ENCODE measurements at places on chromosomes 2 and 18.

DNA sequence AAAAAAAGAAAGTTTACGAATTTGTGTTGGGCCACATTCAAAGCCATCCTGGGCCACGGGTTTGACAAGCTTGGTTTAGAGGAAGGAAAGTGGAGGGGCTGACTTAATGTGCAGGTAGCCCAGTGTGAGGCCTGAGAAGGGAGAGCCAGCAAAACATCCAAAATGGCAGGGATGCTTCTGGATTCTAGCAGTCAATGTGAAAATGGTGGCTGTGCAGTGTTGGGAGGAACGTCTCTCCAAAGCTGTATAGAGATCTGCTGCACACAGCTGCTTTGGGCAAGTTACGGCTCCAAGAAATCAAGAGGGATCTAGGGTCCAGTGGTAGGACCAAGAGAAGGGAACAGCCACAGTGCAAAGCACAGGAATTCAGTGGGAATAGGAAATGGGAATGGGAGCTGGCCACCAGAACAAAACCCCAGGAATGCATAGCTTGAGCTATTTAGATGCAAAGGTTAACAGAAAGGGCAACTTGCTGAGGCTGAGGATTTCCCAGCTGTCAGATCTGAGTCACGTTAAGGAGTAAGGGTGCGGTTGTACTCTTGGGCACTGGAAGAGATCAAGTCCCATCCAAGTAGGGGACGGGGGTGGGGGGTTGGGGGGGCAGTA, 70.6 kb downstream of the B3GNT2 start:
- DNase-seq, result no peak

DNA sequence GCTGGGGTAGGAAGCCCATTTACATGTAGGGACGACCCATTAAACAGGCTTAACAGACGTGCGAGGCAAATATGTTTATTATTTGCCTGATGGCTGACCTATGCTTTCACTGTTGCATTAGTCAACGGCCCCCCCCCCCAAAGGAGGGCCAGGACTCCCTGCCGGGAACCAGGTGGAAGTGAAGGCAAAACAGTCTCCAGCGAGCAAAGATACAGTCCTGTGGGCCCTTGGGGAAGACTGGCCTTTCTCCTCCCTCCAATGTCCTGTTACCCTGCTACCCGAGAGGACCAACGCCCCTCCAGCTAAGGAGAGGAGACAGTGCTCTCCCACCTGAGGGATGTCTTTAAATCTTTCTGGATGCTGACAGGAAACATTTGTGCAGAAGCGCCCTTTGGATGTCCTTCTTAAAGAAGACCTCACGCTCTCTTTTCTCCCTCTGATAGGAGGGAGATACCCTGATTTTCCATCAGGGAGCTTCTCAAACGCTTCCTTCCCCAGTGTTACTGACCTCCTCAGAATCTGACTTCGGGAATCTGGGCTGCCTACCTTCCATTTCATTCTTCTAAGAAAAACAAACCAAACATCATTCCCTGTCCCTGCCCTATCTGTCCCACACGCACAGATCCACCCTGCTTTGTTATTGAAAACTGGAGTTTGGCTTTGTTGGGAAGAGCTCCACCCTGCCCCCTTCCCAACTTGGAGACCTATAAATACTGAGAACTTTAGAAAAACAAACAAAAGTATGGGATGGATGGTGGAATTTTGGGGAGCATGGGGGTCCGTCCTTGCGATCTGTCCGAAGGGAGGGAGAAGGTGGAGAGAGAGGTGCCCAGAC, 135.9 kb upstream of the SIX3 start:
- DNase-seq, result no peak

- peak; percentile 53 for DNase-seq
These were observed 246.0 kb downstream of the LDLRAD4 start for GRCh38 chr18:13464432-13465123.

DNA sequence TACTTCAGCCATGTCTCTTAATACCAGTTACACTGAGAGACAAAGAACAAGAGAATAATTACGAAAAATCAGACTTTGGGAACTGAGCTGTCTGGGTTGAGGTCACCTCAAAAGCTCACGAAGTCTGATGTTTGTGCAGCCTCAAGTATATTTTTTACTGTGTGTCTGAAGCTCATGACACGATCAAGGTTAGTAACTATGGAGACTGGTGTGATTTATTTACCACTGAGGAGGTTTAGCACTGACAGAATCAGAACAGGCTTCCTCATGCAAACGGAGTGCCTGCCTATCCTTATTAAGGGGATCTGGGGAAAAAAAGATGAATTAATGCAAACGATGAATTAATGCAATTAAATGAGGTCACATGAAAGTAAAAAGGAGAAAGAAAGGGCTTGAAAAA, 61.1 kb upstream of the RAPH1 start:
- DNase-seq, result no peak

DNA sequence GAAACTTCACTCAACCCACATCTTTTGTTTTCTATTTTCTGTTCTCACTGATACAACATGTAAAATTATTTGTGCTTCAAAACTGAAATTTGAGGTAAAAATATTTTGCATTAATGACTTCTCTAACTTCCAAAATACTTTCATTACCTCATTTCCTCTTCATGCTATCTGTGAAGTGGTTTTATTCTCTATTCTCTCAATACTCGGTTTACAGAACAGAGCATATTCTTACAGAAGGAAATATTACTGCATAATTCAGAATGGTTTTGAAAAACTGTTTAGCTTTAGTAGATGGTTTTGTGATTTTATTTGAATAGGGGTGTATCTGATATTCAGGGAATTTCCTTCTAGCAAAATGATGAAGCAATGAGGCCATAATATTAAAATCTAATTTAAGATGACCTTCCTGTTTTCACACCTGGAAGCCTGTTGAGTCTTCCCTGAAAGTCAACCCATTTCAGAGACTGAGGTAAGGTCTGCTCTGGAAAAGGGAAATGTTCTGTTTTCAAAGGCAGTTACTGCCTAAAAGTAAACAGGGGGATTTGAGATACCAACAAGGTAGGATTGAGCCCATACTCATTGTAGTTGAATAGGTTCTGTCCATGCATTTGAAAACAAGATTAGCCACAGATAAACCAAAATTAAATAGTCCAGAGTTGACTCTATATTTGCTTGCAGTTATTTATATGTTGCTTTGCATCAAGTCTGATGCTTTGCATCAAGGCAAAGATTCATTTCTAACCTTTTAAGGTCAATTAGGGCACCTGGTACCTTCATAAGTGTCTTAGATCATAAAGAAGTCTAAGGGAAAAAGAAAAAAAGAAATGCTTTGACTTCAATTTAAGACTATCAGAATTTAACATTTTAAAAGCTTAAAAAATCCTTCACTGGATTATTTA, 50.8 kb upstream of the PEX13 start:
- DNase-seq, result no peak

DNA sequence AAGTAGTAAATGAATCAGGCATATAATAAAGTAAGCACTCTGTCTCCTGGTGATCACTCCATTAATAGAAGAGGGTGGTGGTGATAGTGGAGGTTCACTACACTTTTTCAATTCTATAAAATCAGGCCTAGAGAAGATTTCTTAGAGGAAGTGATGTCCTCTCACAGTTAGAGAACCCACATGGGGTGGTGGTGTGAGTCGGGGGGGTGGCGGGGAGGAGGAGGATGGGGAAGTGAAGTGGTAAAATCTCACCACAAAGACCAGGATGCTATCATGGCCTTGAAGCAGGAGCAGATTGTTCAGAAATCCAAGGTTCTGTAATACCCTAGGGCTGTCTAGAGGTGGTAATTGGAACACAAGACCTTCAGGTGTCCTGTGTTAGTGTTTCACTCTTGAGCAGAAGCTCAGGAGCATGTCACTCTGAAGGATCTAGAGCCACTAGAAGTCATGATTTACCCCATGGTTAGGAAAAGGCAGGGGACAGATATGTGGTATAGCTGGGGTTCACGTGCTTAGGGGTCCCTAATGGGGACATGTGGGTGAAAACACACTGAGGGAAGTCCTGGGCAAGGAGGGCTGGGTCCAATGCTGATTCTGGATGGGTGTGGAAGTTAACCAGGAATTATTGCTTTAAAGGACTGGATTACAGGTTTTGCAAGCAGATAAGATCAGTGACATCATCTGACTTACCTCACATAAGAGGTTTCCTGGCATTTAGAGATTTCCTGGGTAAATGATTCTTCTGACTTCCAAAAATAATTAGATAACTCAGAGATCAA, 31.0 kb downstream of the RNF125 start:
- DNase-seq, result no peak

DNA sequence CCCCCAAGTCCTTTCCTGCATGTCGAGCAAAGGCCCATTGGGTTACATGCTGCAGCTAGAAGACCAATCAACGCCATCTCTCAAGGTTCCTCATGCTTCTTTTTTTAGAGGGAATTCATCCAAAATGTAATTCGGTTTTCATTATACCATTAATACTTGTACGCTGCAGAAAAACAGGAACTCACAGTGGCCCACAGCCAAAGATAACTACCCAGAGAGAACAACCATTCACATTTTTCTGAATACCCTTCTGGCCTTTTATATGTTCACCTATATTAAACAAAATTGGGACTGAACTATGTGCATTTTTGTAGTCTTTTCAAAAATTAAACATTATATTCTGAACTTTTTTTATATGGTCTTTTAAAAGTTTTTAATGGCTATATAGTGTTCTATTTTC, 25.8 kb downstream of the FARP2 start:
- no peak for DNase-seq

GRCh38 chr2:137180012-137180411, 414.7 kb downstream of the THSD7B start:
- no peak for DNase-seq
